GM12865 (cell line): ENCODE measurements at places on chromosomes 11 and 22.
A peak's percentile ranks its signal among the peaks of the same experiment; 100 is the strongest.

DNA sequence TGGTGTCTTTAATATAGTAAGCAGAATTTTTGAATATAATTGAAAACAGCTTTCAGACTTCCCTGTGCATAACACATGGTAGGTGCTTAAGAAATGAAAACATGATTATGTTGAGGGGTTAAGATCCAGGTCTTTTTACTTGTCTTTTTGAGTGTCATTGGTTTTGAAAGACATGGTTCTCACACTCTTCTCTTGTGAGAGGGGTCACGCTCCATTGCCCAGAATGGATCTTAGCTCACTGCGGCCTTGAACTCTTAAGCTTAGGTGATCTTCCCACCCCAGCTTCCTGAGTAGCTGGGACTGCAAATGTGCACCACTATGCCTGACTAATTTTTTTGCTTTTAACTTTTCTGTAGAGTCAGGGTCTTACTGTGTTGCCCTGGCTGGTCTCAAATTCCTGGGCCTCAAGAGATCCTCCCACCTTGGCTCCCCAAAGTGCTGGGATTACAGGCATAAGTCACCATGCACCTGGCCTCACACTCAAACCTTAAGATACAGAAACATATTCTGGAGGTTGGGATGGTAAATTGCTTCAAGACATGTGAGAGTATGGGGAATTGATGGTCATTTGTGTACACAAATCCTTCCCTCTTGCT lies 1.4 kb downstream of the SPCS2 start:
- peak; percentile 80 for DNase-seq

GRCh38 chr22:30286813-30287647 lies 2.3 kb downstream of the CASTOR1 start:
- peak; percentile 81 for DNase-seq

- peak; percentile 55 for DNase-seq
Observed at GRCh38 chr11:33478111-33478573, 221.0 kb downstream of the HIPK3 start.

GRCh38 chr11:45472716-45473317 lies 186.7 kb upstream of the SYT13 start:
- no peak for DNase-seq

- DNase-seq = no peak
Observed at GRCh38 chr11:129412494-129412893, 36.8 kb downstream of the BARX2 start.

DNA sequence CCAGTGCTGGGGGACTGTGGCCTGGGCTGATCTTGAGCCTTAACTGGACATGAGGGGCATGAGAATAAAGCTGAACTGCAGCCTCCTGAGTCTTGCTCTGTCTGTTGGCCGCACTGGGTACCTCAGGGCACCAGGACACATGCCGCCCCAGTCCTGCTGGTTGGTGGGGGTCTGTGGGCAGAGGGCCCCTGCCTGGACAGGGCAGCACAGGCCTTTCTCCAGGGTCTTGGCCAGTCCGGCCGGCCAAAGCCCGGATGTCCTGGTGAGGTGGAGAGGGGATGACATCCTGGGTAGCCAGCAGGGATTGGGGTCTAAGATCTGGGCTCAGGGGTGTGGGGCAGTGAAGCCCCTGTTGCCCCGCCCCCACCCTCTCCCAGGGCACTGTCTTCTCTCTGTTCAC lies 1.5 kb upstream of the RPS6KA4 start:
- DNase-seq = no peak

GRCh38 chr22:31933406-31933805 lies 10.9 kb upstream of the YWHAH start:
- DNase-seq = no peak

GRCh38 chr11:71356280-71356876 lies 91.8 kb downstream of the DHCR7 start:
- no peak for DNase-seq

GRCh38 chr22:24441406-24442351 lies 14.3 kb downstream of the ADORA2A start:
- no peak for DNase-seq
